ENCODE measurements at places on chromosomes 4 and X. TPM values are rescaled to one million over a fixed set of nuclear protein-coding genes. Genes with fewer than 3 reads are reported as not detected.

Gene MAGEB1
- total RNA-seq = not detected

Gene PNMA5
- not detected for total RNA-seq

Gene CYLC1
- total RNA-seq = not detected

Gene NKAP
- total RNA-seq = 9.8 TPM

Gene UNC5C
- total RNA-seq = not detected

Gene TKTL2
- 0.15 TPM for total RNA-seq

GRCh38 chr4:111028795-111029194 is 405.9 kb upstream of the PITX2 start:
- no peak overlapping the region for H3K27ac ChIP-seq
- no peaks in the 10 kb centered on the region for H3K27me3 ChIP-seq
- H3K4me1 ChIP-seq = no peaks in the 10 kb centered on the region
- no peaks in the 10 kb centered on the region for H3K36me3 ChIP-seq
- DNase-seq = no peak

GRCh38 chrX:124462931-124463330 is 116.6 kb downstream of the SH2D1A start:
- no peak for DNase-seq
- no peaks in the 10 kb centered on the region for H3K36me3 ChIP-seq
- H3K27ac ChIP-seq = no peak overlapping the region
- H3K4me3 ChIP-seq = no peak overlapping the region

- H3K4me1 ChIP-seq = no peaks in the 10 kb centered on the region
- no peaks in the 10 kb centered on the region for H3K36me3 ChIP-seq
- peaks cover 8% of the 10 kb centered on the region for H3K27me3 ChIP-seq
- DNase-seq = no peak
Observed at GRCh38 chrX:107465932-107466620, 16.6 kb downstream of the FRMPD3 start.

DNA sequence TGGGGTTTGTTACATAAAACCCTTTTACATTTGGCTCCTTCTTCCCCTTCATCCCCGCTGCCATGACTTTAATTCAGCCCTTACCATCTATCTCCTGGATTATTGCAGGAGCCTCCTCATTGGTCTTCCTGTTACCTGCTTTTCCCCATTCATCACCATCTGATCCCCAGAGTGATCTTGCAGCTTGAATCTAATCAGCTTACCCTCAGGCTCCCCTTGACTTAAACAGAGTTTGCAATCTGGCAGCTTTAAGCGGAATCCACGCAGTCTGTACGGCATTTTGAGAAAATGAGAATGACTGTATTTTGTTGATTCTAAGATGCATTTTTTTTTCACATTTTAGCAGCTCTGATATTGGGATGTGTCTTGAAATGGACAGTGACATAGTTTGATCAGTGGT is 14.9 kb upstream of the PPEF1 start:
- peaks cover 25% of the 10 kb centered on the region for H3K27me3 ChIP-seq
- H3K4me1 ChIP-seq = no peaks in the 10 kb centered on the region
- H3K36me3 ChIP-seq = no peaks in the 10 kb centered on the region
- no peak overlapping the region for H3K27ac ChIP-seq

GRCh38 chrX:15499976-15500375 is 631 bp upstream of the BMX start:
- no peaks in the 10 kb centered on the region for H3K27me3 ChIP-seq
- no peaks in the 10 kb centered on the region for H3K36me3 ChIP-seq
- H3K27ac ChIP-seq = no peak overlapping the region
- no peak for DNase-seq
- no peak overlapping the region for H3K4me3 ChIP-seq

DNA sequence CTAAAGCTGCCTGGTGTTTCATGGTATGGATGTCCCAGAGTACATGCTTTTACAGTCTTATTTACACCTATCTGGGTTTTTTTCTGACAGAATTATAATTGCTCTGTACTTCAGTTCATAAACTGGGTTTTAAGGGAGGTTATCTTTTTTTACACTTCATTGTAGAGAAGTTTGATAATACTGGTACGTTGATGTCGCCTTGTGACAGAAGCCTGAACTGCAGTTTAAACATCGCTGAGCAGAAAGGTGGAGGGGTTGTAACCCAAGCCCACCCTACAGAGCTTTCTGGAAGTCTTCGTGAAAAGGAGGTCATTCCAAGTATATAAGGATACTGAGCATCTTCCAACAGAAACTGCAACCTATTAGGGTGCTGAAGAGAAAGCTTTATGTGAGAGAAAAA is 46.4 kb downstream of the BEX1 start:
- no peak overlapping the region for H3K4me3 ChIP-seq
- DNase-seq = no peak
- peaks cover 35% of the 10 kb centered on the region for H3K27me3 ChIP-seq
- no peaks in the 10 kb centered on the region for H3K36me3 ChIP-seq
- H3K4me1 ChIP-seq = no peaks in the 10 kb centered on the region
- H3K27ac ChIP-seq = no peak overlapping the region

- H3K27ac ChIP-seq = no peak overlapping the region
- H3K36me3 ChIP-seq = no peaks in the 10 kb centered on the region
- peaks cover 24% of the 10 kb centered on the region for H3K4me1 ChIP-seq
- no peak for DNase-seq
- no peak overlapping the region for H3K4me3 ChIP-seq
- H3K27me3 ChIP-seq = no peaks in the 10 kb centered on the region
Observed at GRCh38 chrX:46953137-46953527, 40.9 kb downstream of the JADE3 start.

GRCh38 chrX:22462959-22463358 is 190.2 kb downstream of the CBLL2 start:
- no peaks in the 10 kb centered on the region for H3K27me3 ChIP-seq
- H3K36me3 ChIP-seq = no peaks in the 10 kb centered on the region
- H3K27ac ChIP-seq = no peak overlapping the region
- H3K4me1 ChIP-seq = no peaks in the 10 kb centered on the region
- DNase-seq = no peak

Data from Calu3 (cell line).